Cerebellar nuclear complex (tissue), 1 donor: ENCODE measurements at places on chromosomes 3 and 15.

- no peak for DNase-seq
Measured at GRCh38 chr3:123161167-123161566, 40.6 kb upstream of the SEC22A start.

GRCh38 chr3:155297100-155297499 lies 3.6 kb upstream of the STRIT1 start:
- no peak for DNase-seq

DNA sequence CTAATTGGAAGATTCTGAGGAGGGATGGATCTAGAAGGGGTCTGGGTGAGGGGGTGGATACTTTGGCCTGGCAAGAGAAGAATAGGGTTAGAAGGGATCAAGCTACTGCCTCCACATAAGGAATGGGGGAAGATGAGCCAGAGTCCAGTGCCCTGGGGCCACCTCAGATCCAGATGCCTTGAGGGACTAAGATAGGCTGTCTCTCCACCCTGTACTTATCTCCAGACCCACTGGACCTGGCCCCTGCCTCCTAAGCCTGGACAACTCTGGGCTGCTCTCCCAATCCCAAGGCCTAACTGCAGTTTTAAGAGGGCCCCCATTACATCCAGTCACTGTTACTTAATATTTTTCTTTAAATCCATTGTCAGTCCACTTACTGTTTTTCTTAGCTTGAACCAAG lies 2.0 kb downstream of the DVL3 start:
- DNase-seq: no peak

GRCh38 chr15:88391006-88391405 lies 76.2 kb downstream of the MRPL46 start:
- DNase-seq: no peak

- DNase-seq: no peak
Measured at GRCh38 chr3:125381743-125382142, 6.6 kb upstream of the ZNF148 start.

- no peak for DNase-seq
Measured at GRCh38 chr15:85443593-85444087, 63.2 kb downstream of the AKAP13 start.

DNA sequence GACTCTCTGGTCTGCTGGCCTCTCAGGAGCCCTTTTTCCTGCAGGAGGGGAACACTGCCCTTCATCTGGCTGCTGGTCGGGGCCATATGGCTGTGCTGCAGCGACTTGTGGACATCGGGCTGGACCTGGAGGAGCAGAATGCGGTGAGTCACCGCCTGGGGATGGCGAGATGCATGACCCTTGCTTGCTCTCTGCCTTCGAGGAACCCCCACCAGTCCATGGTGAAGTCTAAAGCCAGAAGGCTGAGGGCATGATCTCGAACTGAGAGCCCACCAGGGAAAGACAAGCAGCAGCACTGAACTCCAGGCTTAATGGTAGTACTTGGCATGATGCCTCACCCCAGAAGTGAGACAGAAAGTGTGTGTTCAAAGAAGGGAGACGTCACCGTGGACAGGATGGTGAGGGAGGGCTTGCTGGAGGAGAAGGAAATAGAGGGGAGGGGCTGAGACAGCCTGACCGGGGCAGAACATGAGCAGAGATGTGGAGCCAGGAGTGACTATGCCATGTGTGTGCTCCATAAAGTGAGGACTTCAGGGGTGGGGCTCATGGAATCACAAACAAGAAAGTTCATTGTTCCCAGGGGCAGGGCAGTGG lies 19.2 kb downstream of the ANKDD1A start:
- no peak for DNase-seq

DNA sequence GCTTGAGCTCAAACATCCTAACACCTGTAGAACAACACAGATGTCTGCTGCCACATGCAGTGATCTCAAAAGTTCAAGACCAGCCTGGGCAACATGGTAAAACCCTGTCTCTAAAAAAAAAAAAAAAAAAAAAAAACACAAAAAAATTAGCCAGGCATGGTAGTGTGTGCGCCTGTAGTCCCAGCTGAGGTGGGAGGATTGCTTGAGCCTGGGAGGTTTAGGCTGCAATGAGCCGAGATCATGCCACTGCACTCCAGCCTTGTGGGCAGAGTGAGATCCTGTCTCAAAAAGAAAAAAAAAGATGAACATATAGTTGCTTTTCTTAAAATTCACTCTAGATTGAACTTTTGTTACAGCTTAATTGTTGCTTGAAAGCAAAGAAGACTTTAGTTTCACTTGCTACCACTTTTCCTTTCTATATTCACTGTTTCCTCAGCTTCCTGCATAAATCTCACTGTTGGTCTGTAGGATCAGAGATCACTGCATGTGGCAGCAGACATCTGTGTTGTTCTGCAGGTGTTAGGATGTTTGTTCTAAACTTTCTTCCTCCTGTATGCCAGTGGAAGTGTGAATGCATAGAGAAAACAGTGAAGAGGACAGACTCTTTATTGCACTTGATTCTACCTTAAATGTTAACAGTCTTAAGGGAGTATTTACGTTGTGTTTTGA lies 12.6 kb downstream of the RAB11A start:
- no peak for DNase-seq

GRCh38 chr3:150210461-150211110 lies 197.5 kb upstream of the TSC22D2 start:
- no peak for DNase-seq

DNA sequence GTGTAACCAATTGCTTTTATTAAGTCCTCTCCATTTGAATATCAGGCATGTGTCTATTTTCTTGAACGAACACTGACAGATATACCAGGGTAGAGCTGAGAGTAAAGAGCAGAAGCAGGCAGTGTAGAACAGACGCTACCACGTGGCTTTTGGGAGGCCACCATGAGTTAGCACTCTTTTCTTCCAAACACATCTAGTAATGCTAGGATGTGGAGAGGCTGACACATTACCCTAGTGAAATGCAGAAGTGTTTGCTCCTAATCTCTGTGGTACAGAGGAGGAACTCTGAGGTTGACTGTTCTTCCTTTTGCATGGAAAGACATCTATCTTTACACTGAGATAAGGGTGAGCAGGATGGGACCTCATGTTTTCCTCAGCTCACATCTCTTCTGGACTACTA lies 216.3 kb downstream of the SATB1 start:
- DNase-seq: no peak

GRCh38 chr3:101259485-101260341 lies 60.7 kb downstream of the IMPG2 start:
- no peak for DNase-seq

DNA sequence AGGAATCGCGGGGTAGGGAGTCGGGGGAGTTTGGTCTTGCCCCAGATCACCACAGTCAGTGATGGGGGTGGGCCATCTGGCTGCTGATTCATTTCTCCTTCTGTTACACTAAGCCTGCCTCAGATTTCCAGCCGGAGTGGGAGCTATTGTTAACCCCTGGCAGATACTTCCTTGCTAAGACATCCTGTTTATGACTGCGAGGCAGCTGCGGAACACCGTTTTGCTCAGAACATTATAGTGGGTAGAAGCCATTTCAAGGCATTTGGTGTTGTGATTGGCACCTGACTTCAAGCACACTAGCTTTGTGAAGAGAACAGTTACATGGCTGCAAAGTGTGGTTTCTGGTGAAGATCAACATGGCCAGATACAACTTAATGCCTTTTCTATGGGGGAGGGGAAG lies 73.8 kb downstream of the FLNB start:
- no peak for DNase-seq

DNA sequence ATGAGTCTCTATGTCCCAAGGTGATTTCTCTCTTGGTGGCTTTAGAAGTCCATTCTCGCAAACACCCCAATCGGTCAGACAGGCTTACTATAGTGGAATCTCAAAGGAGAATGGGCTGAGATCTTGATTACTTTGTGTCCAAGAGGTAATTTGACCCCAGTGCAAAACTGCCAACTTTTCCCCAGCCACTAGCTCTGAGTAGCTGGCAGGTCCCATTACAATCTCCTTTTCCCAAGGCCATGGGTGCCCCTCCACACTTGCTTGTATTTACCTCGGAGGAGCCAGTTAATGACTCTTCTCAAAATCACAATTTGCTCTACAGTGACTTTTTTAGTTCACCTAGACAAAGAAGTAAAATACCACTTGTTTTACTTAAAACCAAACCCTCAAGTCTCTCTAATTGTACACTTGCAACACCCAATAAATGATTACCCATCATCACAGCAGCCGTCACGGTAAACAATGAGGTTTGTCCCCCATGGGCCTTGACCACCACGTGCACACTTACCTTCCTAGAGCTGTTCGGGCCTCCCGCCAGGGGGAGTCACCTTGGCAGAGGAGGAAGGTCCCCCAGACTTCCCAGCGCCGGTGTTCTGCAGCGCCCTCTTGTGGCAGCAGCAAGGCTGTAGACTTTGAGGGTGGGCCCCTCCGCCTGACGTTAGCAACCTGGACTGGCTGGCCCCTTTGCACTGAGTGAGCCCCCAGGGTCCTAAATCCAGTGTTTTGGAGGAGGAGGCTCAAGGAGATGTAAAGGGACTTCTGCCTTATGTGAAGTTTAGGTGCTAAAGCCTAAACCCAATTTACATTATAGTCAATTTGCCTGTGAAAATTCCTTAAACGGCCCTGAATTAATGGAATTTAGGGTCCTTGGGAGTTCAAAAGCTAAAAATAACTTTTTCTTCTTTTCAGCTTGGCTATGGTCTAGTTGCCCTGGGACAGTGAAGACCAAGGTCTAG lies 18.7 kb upstream of the HDAC11 start:
- DNase-seq: no peak

DNA sequence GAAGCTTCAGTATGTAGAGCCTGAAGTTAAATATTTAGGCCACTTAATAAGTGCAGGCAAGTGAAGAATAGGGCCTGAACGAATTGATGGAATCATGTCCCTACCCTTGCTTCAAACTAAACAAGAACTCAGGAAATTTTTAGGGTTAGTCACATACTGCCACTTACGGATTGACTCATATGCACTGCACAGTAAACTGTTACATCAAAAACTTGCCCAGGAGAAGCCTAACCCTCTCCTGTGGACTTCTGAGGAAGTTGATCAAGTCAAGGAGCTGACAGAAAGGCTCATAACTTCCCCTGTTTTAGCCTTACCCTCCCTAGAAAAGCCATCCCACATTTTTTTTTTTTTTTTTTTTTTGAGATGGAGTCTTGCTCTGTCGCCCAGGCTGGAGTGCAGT lies 20.6 kb upstream of the KBTBD12 start:
- no peak for DNase-seq

DNA sequence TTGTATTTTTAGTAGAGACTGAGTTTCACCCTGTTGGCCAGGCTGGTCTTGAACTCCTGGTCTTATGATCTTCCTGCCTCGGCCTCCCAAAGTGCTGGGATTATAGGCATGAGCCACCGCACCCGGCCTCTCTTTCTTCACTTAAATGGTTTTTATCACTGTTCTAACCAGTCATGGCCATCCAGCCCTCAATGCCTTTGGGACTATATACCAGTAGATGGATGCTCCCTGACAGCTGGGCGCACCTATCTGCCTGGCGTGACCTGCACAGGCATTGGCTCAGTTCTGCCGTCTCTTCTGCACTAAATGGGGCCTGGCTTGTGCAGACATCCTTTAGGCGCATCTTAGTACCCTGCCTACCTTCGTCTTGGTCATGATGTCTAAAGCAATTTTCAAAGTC lies 233.4 kb downstream of the ADAMTS17 start:
- no peak for DNase-seq

GRCh38 chr3:51100536-51100851 lies 284.6 kb upstream of the MANF start:
- no peak for DNase-seq

GRCh38 chr3:5767304-5767703 lies 579.8 kb downstream of the EDEM1 start:
- DNase-seq: no peak

- DNase-seq: no peak
Measured at GRCh38 chr3:162168715-162169114, 672.1 kb downstream of the OTOL1 start.

- DNase-seq: no peak
Measured at GRCh38 chr3:190265126-190265525, 57.1 kb downstream of the CLDN1 start.

DNA sequence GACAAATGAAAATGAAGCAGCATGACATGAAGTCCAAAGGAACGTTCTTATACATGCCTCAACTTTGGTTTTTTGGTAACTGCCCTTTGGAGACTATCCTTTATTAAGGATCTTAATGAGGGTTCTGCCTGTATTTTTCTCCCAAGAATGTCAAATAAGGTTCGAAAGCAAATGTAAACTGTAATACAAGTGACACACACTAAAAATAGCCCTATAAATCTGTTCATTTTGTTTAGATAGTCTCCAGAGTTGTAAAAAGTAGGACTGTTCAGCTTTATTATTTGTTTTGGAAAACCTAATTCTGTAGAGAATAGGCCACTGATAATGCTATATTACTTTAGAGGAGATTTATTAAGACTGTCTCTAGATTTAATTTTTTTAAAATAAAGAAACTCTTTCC lies 80.5 kb upstream of the CDIN1 start:
- no peak for DNase-seq

- DNase-seq: no peak
Measured at GRCh38 chr3:175091426-175092114, 232.4 kb downstream of the NAALADL2 start.

DNA sequence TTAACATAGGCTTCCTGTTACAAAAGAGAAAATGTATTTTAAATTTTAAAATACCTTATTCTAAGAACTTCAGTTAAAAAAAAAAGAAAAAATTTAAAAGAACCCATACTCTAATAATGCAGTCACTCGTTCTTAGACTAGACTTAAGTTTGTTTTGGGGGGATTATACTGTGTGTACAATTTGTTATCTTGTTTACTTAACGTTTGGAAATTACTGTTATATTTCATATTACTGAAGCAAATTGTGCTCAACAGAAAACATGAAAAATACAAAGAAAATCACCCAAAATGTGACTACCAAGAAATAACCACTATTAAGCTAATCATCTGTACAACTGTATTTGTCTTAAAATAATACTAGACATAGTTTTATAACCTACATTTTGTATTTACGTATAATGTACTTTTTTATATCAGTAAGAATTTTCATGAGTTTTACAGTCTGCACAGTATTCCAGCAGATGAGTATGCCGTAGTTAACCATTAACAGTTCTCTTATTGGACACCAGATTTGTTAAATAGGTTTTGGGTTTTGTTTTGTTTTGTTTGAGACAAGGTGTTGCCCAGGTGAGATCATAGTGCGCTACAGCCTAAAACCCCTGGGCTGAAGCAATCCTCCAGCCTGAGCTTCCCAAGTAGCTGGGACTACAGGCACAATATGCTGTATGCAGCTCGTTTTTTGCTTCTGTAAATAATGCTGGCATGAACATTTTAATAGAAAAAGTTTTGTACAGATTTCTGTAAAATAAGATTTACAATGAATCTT lies 88.8 kb upstream of the CHD2 start:
- DNase-seq: no peak

DNA sequence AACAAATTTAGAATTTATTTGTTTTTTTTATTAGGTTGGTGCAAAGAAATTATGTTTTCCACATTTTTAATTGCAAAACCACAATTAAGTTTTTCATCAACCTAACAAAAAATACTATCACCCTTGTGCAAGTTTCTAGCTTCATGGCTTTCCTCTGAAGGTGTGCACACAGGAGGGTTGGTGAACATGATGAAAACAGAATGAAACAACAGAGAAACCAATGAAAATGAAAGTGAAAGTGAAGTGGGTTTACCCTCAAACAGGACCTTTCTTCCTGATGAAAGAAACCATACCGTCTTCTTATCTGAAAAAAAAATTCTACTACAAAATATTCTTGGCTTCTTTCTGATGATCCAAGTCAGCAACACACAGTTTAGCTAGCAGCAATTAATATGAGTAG lies 71.9 kb upstream of the FEZF2 start:
- no peak for DNase-seq
